Activated CD4-positive, CD25-positive, alpha-beta regulatory T cell treated with anti-CD3 and anti-CD28 coated beads, Interleukin-2, amount 50 U/mL, for 16 hours (primary cell): ENCODE measurements at places on chromosomes 2 and 18.

DNA sequence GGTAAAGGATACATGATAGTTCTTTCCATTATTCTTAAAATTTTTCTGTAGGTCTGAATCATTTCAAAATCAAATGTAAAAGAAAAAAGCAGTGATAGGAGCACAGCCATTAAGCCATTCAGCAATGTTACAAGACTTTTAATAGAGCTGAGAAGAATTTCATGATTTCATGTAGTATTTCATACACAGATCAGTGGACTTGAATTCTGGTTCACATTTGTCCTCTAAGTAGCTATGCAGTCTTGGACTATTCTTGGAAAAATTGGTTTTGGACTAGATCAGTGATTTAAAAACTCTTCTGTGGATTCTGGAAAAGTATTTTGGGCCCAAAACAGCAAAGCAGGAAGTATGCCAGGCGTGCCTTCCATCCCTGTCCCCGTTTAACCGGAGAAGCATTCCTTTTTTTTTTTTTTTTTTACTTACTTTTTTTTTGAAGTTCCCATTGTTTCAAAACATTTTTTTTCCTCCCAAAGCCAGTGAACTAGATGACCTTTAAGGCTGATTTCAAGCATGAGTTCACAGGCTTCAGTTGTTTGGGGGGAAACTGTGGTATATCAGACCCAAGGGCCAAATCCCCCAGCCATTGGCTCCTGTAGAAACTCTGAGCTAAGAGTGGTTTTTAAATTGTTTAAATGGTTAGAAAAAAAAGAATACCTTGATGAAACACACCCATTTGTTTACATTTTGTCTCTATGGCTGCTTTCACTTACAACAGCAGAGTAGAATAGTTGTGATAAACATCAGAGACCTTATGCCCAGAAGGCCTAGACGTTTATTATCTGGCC lies 17.5 kb upstream of the POLI start:
- DNase-seq = no peak

DNA sequence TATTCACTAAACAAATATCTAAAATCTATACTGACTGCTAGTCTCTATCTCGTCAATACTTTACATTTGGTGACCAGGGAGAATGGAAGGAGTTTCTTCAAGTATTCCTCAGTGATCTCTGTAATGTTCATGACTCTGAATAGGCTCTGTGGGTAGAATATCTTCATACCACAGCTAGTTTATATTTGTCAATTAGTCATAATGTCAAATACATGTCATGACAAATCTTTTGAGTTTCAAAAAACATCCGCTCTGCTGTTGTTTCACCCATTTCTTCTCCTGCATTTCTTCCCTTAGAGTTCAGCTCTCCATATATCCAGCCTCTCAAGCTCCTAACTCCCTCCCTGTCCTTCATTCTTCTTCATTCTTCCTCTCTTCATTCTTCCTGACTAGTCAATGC lies 206.5 kb upstream of the FANCL start:
- DNase-seq = no peak

GRCh38 chr18:12008181-12008767 lies 27.0 kb downstream of the IMPA2 start:
- no peak for DNase-seq

DNA sequence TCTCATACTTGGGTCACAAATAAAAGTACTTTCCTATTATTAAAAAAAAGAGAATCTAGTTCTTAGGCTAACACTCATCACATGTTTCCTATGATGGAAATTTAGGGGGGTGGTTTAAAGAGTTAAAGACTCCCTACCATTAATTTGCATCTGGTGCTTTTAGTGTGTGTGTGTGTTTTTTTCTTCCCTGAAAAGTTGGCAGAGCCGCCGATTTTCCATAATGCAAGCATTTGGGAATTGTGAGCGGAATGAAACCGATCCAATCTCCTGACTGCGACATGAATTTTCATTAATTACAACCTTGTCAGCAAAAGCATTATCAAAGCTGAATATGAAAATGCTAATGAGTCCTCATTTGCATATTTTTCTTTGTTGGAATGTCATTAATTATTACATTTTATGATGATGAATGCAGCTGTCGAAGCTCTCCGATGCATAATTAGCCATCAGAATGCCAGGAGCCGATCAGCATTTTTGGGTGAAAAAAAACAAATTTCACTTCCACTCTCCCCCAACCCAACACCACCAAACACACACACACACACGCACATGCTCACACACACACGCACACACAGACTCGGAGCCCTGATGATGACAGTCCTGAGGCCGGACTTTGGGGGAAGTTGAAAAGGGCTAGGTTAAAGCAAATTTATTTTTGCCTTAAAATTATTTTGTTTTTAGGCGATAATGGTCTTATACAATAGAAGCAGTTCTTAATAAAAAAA lies 165.4 kb downstream of the TCF4 start:
- DNase-seq = no peak

- no peak for DNase-seq
Observed at GRCh38 chr18:48711651-48712486, 173.0 kb downstream of the CTIF start.

DNA sequence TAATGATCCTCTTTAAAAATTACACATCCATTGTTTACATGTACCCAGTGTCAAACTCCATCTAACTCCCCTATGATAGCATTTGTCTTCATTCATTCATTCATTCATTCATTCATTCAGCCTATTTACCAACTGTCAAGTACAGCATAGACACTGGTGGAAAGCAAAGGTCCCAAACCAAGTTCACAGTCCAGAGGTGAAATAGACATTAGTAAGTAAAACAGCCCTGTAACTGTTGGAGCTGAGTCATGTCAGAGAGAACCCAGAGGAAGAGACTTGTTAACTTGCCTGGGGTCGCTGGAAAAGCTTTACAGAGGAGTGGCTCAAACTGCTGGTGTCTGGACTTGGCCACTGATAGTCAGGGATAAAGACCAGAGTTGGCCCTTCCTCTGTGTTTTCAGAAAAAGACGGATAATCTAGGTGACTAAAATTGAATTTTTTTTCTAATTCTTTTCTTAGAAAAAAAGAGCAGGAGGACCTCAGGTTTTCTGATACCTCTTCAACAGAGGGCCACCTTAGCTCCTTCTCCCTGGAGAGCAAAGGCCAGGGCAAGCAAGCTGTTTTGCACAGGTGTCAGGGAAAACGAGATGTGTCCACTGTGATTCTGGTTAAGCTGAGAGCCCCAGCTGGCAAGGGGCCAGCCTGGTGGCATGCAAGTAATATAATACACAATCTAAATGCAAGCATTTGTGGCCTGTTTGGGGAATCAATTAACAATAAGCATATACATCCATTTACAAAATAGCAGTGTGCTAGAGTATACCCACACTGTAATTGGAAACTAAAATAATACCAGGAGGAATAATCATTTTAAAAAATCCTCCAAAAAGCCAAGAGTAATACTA lies 96.7 kb upstream of the SLC14A2 start:
- DNase-seq = no peak

- no peak for DNase-seq
Observed at GRCh38 chr2:43425659-43426058, 170.2 kb downstream of the THADA start.
